ENCODE measurements at places on chromosomes 5 and 9.

DNA sequence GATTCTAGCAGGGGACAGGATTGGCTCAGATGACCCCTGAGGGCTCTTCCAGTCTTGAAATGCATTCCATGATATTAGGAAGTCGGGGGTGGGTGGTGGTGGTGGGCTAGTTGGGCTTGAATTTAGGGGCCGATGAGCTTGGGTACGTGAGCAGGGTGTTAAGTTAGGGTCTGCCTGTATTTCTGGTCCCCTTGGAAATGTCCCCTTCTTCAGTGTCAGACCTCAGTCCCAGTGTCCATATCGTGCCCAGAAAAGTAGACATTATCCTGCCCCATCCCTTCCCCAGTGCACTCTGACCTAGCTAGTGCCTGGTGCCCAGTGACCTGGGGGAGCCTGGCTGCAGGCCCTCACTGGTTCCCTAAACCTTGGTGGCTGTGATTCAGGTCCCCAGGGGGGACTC, 2.9 kb upstream of the MYOZ3 start:
- DNase-seq: no peak

GRCh38 chr9:95807326-95807947, 68.1 kb upstream of the ERCC6L2 start:
- DNase-seq: no peak

GRCh38 chr9:124199474-124199873, 58.3 kb upstream of the NEK6 start:
- DNase-seq: no peak

DNA sequence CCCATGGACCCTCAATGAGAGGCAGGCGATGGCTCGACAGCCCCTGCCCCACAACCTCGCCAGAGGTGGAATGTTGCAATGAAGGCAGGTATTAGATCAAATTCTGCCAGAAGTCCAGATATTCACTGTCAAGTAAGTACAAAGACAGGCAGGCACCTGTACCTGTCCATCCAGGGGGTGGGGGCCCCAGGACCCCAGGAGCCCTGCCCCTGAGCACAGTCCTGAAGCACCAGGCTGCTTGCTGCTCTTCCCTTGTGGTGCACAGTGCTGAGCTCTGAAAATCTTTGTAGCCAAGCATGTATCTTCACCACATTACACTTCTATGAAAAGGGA, 26.2 kb upstream of the HMCN2 start:
- no peak for DNase-seq

GRCh38 chr5:124054564-124054963, 542.6 kb downstream of the CSNK1G3 start:
- DNase-seq: no peak

DNA sequence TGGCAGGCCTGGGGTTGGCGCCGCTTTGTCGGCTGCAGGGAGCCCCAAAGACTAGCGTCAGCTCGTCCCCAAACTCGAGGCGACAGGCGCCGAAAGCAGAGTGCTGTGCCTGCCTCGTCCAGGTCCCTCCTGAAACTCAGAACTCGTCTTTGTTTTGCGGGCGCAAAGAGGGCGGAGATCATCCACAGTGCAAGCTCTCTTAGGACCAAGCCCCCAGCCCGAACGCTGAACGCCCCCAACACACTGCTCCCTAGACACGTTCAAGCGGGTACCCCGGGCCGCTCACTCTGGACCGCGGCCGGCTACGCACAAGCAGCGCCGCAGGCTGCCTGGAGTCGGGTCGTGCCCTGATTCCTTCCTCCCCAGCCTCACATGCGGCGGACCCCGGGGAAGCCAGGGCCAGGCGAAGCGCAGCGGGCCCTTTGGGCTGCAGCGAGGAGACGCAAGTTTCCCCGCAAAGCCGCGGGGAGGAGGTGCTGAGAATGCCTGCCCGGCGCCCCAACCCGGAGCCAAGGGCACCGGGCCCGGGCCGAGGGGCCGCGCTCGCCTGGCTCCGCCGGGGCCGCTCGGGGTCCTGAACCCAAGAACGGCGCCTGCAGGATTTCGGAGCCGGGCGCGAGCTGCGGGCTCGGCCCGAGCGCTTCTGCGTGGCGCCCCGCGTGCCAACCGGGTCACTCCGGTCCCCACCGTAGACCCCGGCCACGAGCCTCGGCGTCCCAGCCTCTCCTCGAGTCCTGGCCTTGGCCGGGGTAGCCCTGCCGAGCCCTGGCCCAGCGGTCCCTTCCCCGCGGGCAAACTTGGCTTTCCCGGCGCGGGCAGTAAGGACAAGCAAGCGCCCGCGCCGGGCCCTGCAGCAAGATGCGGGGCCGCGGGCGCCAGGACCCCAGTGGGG, 738 bp downstream of the FSTL4 start:
- DNase-seq: no peak

DNA sequence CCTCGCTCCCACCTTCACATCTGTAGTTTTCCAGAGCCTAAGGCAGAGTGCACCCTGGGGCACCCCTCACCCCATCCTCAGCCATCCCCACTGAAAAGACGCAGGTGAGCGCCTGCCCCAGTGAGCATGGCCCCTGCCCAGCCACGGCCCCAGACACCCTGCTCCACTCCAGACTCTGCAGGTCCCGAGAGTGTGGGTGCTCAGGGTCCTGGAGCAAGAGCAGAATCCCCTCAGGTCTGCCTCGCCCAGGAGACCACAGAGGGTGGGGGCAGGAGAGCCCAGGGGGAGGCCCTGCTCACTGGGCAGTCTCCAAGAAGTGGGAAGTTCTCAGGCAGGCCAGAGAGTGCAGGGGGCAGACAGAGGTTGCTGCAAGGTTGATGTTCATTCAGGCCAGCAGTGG, 158.6 kb upstream of the PPP1R26 start:
- no peak for DNase-seq

All from AG04449 (cell line).